Stimulated activated naive CD4-positive, alpha-beta T cell treated with Interleukin-2 at 50 U/mL for 16 hours (primary cell): ENCODE measurements at places on chromosomes 2 and 18.

DNA sequence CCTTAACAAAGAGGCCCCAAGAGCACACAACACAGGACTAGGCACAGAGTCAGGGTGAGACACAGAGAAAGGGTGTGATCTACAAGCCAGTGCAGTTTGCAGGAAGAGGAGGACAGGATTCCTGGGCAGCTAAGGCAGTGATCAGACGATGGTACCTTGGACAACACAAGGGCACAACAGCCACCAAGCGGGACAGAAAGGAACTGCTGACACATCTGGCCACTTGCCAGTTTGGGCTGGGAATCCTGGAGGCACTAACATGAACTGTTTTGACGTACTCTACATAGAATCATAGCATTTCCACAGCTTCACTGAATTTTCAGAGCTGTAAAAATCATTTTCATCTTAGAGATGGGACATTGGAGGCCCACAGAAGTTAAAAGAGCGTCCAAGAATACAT lies 221.5 kb upstream of the SLC35G4 start:
- no peak for DNase-seq

DNA sequence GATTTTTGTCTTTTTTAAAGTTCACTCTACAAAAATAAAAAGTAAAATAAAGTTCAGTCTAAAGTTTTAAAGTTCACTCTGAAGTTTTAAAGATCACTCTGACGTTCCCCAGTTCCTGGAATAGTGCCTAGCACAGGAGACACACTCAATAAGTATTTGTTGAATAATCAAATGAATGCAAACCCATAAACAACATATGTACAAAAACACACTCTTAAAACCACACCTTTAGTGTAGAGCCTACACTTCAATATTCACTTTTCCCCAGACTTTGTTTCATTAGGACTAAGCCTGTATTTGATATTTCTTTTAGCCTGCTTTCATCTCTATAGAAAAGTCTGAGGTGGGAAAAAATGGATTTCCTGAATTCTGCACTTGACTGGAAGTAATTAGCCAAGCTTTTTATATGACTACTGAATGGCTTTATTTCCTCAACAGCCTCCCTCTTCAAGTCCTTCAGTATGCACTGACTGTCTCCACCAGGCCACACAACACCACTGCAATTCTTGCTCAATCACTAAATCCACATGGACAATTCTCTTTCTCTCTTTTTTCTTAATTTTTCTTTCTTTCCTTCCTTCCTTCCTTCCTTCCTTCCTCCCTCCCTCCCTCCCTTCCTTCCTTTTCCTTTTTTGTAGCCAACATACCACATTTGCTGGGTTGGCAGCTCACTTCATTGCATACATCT lies 104.6 kb downstream of the SS18 start:
- DNase-seq: no peak

- DNase-seq: no peak
These were observed 78.3 kb downstream of the SMAD7 start for GRCh38 chr18:48872234-48873145.

GRCh38 chr2:218871345-218872302 lies 9.0 kb upstream of the WNT10A start:
- DNase-seq: peak; percentile 22

GRCh38 chr18:65721619-65722018 lies 29.2 kb upstream of the CDH7 start:
- DNase-seq: no peak

DNA sequence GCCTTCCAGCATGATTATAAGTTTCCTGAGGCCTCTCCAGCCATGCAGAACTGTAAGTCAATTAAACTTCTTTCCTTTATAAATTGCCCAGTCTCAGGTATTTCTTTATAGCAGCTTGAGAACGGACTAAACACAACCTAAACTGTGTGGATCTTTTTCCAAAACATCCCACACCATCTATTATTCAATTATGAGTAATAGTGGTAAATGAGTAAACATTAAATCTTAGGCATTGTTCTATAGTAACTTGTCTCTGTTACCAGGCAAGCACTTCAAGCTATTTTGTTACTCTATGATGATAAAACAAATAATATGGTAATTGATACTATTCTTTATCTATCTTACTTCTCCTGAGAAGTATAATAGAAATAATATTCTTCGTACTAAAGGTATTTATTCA lies 536.9 kb upstream of the CHAC2 start:
- no peak for DNase-seq

GRCh38 chr18:13453714-13454113 lies 235.2 kb downstream of the LDLRAD4 start:
- DNase-seq: no peak

DNA sequence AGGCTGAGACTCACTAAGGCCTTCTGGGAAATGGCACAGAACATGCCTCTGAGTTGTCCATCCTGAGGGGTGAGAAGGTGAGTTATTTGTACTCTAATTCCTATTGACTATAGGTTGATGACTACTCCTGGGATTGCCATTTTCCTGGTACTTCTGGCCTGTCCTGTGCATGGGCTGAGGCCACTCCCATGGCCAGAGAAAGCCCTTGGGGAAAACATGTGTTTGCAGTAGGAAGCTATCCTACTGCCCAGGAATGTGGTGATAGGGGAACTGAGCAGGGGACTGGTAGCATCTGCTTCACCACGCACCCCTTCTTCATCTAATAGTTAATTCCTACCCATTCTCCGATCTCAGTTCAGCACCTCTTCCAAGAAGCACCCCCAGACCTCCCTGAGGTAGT lies 62.6 kb upstream of the MEX3C start:
- no peak for DNase-seq
